Stimulated activated CD4-positive, alpha-beta T cell treated with anti-CD3 and anti-CD28 coated beads, Interleukin-12 subunit alpha, Interleukin-12 subunit beta, amount 100 ng/mL, for 4 hours (primary cell): ENCODE measurements at places on chromosomes 7 and 10.

GRCh38 chr10:58322072-58322834 lies 12.6 kb upstream of the UBE2D1 start:
- DNase-seq, result no peak

- DNase-seq, result no peak
Measured at GRCh38 chr7:75966190-75966961, 28.0 kb downstream of the TMEM120A start.

DNA sequence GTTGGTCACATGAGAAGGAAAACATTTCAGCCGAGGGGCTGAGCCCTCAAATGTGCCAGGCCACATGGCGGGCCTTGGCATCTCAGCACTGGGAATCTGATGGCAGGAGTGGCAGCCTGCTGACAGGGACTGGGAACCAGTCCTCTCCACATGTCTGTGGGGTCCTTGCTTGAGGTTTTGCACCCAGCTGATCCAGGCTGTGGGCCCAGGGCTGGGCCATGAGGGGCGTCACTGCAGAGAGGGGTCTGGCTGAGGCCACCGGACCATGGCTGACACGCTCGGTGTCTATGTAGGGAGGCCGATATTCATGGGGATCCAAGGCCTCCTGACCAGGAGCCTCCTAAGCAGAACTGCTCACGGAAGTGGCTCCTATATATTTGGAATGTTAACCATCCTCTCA lies 31.0 kb upstream of the PWWP2B start:
- no peak for DNase-seq

- no peak for DNase-seq
Measured at GRCh38 chr7:2983586-2983985, 60.1 kb downstream of the CARD11 start.

DNA sequence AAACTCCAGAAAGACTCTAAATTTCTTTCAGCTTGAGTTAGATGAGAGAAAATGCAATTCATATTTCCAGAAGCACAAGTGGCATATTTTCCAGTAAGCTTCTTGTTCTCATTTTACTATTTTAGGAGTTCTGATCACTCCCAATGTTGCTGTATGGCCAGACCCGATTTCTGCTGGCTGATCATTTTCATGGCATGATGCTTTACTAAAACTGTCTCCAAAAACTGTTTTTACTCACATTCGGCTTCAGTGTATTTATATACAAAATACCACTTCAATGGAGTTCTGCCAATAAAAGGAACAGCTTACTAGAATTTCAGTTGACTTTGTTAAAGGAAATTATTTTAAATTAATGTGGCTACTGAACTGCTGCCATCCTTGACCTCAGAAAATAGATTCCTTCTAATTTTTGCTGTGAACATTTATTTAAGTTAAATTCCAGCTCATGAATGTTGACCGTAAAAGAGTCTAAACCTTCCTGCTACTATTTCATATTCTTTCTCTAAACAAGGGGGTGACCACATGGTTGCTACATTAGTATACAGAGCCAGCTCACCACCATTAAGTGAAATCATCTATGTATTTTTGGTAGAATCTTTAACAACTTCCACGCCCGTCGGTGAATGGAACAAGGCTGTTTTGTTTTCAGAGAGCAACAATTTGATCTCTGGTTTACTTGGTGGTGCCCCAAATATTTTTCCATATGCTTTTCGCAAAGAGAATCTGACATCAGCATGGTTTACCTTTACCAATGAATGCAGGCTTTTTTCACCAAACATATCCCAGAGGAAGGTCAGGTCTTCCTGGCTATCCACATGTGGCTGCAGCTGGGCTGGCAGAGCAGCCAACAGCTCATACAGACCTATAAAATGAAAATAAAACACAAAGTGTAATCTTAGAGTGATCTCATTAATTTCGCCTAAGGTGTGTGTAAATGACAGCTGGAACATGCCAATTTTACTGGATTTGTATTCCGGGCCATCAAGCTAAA lies 101.2 kb downstream of the MPP7 start:
- DNase-seq, result no peak

GRCh38 chr7:92763636-92764423 lies 72.5 kb downstream of the CDK6 start:
- DNase-seq, result no peak
